ENCODE measurements at places on chromosomes 3 and 15.

DNA sequence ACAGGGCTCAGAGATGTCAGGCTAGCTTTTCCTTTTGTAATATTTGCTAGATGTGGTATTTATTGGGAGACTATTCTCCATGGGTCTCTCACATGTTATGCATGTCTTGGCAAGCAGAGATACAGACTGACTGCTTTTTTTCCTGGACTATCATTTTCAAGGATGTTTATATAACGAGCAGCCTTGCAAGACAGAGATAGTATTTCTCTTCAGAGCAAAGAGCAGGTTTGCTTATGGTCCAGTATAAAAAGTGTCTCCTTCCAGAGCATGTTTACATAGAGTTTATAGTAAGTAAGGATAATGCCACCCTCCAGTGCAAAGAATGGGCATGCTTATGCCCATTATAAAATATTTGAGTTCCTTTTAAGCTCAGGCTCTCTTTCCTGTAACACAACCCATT lies 24.6 kb downstream of the GTF2E1 start:
- DNase-seq: no peak

DNA sequence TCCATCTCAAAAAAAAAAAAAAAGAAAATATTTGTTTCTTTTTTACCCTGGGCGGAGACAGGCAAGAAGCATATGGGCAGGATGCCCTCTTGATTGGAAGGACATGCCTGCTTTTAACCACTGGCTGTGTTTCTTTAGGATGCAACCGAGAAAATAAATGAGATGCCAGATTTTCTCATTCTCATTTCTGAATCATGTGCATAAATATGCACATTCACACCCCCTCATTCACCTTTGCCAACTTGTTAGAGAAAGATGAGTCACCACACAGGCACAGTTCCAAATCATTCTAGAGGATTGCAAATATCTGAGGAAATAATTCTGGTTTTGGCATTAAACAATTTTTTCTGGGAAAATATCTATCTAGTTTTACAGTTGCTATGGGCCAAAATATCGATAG lies 3.3 kb downstream of the LIPH start:
- DNase-seq: peak; percentile 74

DNA sequence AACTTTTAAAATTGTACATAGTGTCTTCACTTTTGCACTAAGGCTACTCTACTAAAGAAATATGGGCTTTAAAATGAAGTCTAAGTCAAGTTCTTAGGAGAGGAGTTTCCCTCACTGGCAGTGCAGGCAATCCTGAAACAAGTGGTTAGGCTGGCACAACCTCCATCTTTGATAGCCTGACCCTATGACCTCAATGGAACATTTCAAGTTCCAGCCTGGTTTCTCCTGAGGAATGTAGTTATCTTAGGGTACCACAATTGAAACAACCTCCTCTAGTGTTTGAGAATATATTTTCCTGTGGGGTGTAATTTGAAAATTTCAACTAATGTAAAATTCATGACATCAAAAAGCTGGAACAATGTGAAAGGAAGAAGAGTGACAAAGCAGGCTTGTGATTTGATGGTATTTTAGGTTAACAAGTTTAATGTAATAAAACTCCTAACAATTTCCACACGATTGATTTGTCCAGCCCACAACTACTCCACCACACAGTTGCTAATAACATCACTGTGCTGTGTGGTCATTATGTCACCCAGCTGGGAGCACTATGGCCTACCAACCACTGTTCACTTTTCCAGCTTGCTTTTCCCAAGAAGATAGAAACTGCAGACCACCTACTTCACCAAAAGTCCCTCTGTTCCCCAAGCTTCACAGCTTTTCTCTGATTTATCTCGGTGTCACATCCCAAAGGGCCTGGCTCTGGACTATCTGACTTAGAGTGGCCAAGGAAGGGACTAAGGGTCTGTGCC lies 1.8 kb downstream of the WWTR1 start:
- no peak for DNase-seq

DNA sequence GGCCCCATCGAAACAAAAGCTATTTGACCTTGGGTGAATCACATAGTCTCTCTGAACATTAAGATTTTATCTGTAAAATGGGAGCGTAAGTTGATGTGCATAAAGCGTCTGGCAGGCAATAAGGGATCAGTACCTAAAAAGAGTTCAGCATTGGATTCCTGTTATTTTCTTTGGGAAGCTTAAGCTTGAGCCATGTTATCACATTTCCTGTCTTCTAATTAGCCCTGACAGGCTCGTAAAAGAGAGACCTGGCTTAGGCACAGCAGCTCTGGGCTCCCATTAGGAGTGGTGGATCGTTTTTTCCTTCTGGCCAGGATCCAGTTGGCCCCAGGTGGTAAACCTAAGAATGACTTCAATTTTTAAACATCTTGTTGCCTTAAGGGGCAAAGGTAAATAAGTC lies 26.0 kb upstream of the CA12 start:
- DNase-seq: no peak

Data from thoracic aorta (tissue), 2 donors.